Stomach (tissue), 19 donors: ENCODE measurements at places on chromosomes 6 and 20. TPM values are rescaled to one million over a fixed set of nuclear protein-coding genes. Genes with fewer than 3 reads are reported as not detected.

VSTM2L gene
- 2.6 TPM for total RNA-seq

HAO1 gene
- total RNA-seq: not detected

MAFB gene
- 34.4 TPM for total RNA-seq

LAMA2 gene
- 95.1 TPM for total RNA-seq

POPDC3 gene
- total RNA-seq: not detected

DNA sequence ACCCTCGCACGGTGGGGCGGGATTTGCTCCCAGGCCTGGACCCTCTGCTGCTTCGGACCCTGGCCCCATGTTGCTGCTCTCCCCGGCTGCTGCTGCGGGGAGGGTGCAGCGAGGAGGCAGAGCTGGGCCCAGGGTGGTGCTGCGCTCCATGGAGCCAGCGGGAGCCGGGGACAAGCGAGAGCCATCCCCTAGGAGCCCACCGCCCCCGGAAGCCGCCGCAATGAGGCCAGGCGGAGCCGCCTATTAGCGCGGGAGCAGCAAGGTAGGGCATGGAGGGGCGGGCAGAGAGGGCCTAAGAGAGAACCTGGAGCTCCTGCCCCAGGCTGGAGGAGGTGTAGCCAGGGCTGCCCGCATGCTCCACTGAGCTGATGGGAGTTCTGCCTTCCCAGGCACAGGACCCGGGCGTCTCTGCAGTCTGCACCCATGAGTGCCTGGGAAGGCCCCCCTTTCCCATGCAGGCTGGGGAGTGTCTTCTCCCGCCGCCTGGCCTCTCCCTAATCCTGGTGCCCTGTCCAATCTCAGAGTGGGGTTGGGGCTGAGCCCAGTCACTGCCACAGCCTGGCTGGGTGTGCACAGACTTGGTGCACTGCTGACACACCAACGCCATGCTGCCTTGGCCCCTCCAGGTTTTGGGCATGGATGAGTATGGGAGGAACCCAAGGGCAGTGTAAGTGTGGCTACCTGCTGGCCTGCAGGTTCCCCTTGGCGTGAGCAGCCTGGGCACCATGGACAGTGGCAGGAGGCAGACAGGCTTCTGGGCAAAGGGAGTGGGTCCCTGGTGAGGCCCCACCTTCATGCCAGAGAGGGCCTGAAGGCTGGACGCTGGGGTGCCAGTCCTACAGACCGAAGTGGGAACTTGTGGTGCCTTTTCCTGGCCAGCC, 360.6 kb upstream of the MAP3K7 start:
- H3K27me3 ChIP-seq: no peaks in the 10 kb centered on the region
- H3K4me1 ChIP-seq: no peaks in the 10 kb centered on the region
- no peaks in the 10 kb centered on the region for H3K36me3 ChIP-seq
- DNase-seq: no peak

DNA sequence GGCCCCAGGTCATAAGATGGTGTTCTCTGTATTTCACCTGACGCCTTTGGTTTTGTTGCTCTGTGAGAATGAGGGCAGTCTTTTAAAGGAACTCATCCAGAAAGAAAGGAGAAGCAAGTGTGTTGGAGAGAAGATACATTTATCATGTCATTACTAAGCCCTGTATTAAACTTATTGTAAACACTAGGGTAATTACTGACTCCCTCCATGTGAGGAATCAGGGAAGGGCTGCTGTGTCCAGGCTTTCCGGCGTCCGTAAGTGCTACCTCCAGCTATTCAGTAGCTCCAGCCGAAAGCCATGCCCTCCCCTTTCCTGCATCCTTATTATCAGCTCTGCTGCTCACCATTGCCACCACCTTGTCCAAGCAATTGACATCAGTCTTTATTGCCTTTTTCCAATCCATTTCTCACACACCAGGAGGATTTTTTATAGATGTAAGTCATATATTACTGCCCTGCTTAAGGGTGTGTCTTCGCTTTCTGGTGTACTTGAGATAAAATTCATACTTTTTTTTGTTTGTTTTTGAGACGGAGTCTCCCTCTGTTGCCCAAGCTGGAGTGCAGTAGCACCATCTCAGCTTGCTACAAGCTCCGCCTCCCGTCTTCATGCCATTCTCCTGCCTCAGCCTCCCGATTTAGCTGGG, 94.7 kb downstream of the RPP40 start:
- peaks cover 18% of the 10 kb centered on the region for H3K4me1 ChIP-seq
- H3K36me3 ChIP-seq: peaks cover 9% of the 10 kb centered on the region
- DNase-seq: no peak
- no peak overlapping the region for H3K27ac ChIP-seq
- H3K4me3 ChIP-seq: no peak overlapping the region
- H3K27me3 ChIP-seq: no peaks in the 10 kb centered on the region

DNA sequence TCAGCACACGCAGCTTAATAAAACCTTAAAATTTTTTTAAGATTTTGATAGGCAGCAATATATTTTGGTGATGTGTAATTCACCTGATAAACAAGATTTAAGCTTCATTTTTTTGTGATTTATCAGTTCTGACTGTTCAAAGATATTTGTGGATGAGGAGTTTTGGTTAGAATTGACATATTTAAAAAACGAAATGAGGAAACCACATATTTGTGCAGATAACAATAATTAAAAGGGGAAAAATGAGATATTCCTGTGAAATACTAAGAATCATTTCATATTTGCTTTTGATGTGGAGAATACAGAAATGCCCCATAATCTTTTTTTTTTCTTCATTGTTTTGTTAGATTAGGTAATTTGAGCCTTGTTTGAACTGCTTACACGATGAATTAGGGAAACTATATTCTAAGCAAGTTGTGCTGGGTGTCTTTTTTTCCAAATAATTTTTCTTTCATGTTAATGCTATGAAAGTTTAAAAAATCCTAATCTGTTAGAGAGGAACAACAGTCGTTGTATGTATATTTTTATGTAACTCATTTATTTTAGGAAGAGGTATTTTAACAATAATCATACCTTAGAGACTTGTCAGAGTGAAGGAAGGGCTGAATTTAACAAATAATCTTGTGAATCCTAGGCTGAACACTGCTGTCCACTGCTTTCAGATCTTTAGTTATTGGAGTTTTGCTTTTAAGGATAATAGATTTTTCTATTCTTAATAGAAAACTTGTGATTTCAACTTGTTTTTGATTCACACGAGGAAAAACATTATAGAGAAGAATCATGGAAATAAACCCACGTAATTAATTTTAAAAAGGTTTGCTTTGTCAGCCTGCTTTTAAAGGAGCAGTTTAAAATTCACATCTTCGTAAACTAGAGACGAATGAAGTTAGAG, 4.0 kb downstream of the ARID1B start:
- H3K4me1 ChIP-seq: peaks cover 10% of the 10 kb centered on the region
- H3K36me3 ChIP-seq: no peaks in the 10 kb centered on the region
- no peaks in the 10 kb centered on the region for H3K27me3 ChIP-seq
- DNase-seq: no peak
- peak overlapping the region; percentile 95 for H3K4me3 ChIP-seq

DNA sequence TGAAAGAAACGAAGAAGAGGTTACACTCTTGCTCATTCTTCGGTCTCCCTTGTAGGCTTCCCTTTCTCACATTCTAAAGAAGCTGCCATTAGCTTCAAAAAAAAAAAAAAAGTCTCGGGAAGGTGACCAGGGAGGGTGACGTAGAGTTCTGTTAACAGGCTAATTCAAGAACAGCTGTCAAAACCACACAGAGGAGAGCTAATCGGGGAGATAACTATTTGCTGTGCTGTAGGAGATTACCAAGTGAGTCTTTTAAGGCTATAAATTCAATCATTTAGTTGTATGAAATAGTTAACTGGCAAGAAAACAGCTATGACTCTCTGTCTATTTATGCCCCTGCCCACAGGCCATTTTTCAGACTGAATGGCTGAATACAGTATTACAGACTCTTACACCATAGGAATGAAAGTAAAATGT, 256.8 kb downstream of the SYNE1 start:
- no peaks in the 10 kb centered on the region for H3K4me1 ChIP-seq
- H3K36me3 ChIP-seq: peaks cover 11% of the 10 kb centered on the region
- no peaks in the 10 kb centered on the region for H3K27me3 ChIP-seq
- peak overlapping the region; percentile 42 for H3K4me3 ChIP-seq
- DNase-seq: no peak

GRCh38 chr6:107290491-107290890, 168.9 kb downstream of the PDSS2 start:
- H3K36me3 ChIP-seq: no peaks in the 10 kb centered on the region
- no peaks in the 10 kb centered on the region for H3K27me3 ChIP-seq
- no peaks in the 10 kb centered on the region for H3K4me1 ChIP-seq
- no peak for DNase-seq

GRCh38 chr6:123659960-123660748, 23.4 kb upstream of the TRDN start:
- no peaks in the 10 kb centered on the region for H3K4me1 ChIP-seq
- no peak overlapping the region for H3K27ac ChIP-seq
- H3K27me3 ChIP-seq: no peaks in the 10 kb centered on the region
- no peak for DNase-seq
- H3K4me3 ChIP-seq: no peak overlapping the region

DNA sequence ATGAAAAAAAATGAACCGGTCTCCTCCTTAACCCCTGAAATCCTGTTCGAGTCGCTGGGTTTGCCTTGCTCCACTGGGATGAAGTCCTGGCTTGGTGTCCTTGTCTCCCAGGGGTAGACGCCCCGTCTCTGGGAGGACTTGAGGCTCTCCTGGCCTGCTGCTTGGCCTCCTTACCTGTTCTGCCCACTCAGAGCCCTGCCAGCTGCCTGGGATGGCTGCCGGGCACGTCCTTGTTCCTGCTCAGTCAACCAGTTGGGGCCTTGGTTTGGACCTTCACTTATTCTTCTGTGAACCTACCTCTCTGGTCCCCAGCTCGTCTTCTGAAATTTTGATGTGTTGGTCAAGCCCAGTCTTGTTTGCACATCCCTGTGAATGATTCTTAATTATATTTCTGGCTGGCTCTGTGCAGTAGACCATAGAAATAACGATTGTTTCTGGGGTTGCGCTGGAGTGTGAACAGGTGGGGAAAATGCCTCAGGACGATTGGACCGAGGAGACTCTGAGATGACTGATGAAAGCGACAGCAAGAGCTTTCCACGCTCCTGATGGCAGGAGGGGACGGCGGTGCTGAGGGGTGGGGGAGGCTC, 126.5 kb upstream of the ESR1 start:
- peak overlapping the region; percentile 59 for H3K27ac ChIP-seq
- no peaks in the 10 kb centered on the region for H3K36me3 ChIP-seq
- no peak overlapping the region for H3K4me3 ChIP-seq
- H3K4me1 ChIP-seq: peaks cover 2% of the 10 kb centered on the region
- DNase-seq: no peak

DNA sequence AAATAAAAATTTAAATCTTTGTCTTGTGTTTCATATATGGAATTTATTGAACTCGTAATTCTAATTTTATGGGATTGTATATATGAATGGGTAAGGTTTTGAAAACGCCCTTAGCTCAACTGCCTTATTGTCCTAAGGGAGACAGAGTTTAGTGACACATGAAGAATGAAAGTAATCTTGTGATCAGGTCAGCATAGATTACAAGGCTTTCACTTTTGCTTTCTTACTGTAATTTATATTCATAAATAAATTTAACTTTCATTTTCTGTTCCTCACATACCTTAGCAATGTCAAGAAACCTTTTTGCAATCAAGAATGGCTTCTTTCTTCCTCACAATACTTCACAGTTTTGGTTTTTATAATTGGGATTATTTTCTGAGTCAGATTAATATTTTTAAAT, 14.4 kb downstream of the KPNA5 start:
- no peak overlapping the region for H3K4me3 ChIP-seq
- H3K27ac ChIP-seq: no peak overlapping the region
- H3K36me3 ChIP-seq: peaks cover 39% of the 10 kb centered on the region
- H3K27me3 ChIP-seq: no peaks in the 10 kb centered on the region
- DNase-seq: no peak

- H3K27me3 ChIP-seq: no peaks in the 10 kb centered on the region
- peak; percentile 99 for DNase-seq
- H3K4me3 ChIP-seq: no peak overlapping the region
- peaks cover 45% of the 10 kb centered on the region for H3K4me1 ChIP-seq
- H3K36me3 ChIP-seq: no peaks in the 10 kb centered on the region
Measured at GRCh38 chr6:157763129-157763903, 59.7 kb upstream of the SNX9 start.

DNA sequence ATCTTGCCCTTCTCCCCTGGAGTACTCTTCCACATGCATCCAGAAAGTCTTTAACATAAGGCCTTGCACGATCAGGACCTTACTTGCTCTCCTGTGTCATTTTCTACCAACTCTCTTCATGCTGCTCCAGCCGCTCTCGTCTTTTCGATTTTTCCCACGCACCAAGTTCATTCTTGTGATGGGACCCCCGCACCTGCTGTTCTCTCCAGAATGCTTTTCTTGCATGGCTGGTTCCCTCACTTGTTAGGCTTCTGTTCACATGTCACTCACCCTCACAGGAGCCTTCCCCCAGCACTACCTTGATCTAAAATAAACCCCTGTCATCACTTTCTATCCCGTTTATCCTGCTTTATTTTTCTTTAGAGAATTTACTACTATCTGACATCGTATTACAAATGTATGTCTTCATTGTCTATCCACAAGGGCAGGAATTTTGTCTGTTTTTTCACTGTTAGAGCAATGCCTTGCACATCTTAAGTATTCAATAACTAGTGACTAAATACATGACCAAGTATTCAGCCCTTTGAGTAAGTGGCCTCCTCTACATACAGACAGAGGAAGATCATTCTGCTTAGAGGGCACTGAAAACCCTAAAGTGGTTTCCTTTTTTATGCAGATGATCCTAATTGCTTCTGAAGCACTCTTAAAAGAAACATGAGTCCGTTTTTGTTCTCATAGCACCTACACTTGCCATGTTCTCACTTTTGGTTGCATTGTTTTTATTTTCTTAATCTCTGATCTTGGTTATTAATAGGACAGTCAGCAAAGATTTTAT, 166.9 kb downstream of the SLC16A10 start:
- no peak overlapping the region for H3K4me3 ChIP-seq
- no peaks in the 10 kb centered on the region for H3K36me3 ChIP-seq
- no peaks in the 10 kb centered on the region for H3K4me1 ChIP-seq
- peaks cover 10% of the 10 kb centered on the region for H3K27me3 ChIP-seq
- no peak overlapping the region for H3K27ac ChIP-seq
- no peak for DNase-seq

- no peaks in the 10 kb centered on the region for H3K4me1 ChIP-seq
- DNase-seq: no peak
- H3K27ac ChIP-seq: no peak overlapping the region
- no peak overlapping the region for H3K4me3 ChIP-seq
Measured at GRCh38 chr20:39713076-39713840, 751.1 kb downstream of the DHX35 start.

DNA sequence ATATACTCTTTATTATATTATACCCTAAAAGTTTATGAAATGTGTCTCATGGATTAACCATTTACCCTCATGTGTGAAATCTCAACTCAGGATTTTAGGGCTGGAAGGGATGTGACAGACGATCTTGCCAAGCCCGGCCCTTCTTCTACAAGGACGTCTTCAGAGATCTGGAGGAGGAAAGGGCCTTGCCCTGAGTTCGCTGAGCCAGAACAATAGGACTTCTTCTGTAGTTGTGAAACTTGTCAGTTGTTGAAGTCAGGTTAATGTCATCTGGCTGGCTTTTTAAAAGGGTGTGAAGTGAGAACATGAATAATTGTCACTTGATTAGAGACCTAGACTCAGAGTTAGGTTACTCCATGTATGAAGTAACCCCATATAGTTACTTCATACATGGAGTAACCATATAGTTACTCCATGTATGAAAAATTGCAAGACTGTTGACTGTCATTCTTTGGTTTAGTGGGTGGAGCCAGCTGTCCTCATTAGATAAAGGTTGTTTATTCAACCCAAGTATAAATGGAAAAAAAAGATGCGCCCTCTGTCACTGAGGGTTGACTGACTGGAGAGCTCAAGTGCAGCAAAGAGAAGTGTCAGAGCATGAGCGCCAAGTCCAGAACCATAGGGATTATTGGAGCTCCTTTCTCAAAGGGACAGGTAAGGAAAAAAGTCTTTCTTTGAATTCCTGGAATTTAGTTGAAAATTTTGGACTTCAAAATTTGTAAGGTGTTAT, at the start of gene ARG1:
ARG1 (plus strand) TSS at position 541 of the 730 bp plus-strand sequence; CDS start at position 598, 57 bp downstream.
- H3K4me1 ChIP-seq: no peaks in the 10 kb centered on the region
- no peak within 1 kb of the TSS for H3K4me3 ChIP-seq
- DNase-seq: no peak
- no peak within 1 kb of the TSS for H3K27ac ChIP-seq
